ENCODE measurements at places on chromosomes 11 and 22.

DNA sequence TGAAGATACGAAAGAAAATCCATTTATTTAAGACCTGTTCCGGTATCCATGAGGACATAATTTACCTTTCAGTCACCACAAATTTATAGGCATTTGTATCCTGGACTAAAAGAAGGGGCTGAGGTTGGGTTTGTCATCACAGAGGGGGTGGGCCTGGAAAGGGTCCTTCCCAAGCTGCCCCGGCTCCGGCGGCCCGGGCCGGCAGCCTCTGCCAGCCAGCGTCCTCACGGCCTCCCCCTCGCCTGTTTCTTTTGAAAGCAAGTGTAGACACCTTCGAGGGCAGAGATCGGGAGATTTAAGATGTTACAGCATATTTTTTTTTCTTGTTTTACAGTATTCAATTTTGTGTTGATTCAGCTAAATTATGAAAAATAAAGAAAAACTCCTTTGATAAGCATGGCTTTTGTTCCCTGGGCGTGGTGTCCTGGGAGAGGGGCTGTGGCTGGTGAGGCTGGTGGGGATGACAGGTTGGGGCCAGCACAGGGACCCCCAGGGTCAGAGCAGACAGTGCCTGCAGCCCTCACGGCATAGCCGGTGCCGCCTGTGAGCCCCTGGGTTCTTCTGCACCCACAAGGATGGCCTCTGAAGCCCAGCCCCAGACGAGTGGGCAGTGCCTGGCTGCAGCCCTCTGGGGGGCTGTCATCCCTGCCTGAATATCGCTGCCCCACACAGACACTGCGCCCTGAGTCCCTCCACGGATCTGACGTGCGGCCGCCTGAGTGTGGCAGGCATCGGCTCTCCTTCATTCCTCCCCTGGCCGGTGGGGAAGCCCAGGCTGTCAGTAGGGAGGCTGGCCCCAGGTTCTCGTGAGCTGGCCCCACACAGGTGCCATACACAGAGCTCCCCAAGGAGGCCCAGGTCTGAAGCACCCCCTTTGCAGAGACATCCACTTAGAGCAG lies 1075.9 kb downstream of the BRD1 start:
- no peak for DNase-seq

GRCh38 chr11:17655682-17656081 lies 63.7 kb upstream of the MYOD1 start:
- DNase-seq: no peak

GRCh38 chr11:96188243-96189006 lies 154.6 kb downstream of the MAML2 start:
- DNase-seq: no peak

DNA sequence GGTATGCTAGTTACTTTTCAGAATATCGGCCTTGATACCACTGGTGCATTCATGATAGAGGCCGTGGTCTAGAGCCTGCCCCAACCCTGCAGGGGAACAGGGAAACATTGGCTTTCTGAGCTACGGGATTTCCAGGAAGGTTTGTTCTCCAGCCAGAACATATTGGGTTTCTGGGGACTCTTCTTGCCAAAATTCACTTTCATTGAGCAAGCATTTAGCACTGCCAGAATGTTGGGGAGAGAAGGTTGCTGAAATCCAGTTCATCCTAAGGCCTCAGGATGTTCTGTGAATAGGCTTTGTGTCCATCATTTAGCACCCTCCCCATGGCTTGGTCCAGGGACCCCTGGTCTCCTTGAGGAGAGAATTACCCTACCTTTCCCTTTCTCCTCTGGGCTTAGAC lies 36.7 kb downstream of the DRG1 start:
- no peak for DNase-seq

DNA sequence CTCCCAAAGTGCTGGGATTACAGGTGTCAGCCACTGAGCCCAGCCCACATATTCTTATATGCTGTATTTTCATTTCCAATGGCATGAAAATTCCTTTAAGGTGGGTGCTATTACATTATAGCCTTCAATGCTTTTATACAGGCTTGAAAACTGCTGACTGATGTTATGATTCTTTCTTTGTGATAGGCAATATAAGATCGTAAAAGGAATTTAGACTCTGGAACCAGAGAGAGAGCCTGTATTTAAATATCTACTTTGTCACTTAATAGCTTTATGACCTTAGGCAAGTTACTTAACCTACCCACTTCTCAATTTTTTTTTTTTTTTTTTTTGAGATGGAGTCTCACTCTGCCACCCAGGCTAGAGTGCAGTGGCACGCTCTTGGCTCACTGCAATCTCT lies 26.2 kb downstream of the AGBL2 start:
- DNase-seq: no peak

DNA sequence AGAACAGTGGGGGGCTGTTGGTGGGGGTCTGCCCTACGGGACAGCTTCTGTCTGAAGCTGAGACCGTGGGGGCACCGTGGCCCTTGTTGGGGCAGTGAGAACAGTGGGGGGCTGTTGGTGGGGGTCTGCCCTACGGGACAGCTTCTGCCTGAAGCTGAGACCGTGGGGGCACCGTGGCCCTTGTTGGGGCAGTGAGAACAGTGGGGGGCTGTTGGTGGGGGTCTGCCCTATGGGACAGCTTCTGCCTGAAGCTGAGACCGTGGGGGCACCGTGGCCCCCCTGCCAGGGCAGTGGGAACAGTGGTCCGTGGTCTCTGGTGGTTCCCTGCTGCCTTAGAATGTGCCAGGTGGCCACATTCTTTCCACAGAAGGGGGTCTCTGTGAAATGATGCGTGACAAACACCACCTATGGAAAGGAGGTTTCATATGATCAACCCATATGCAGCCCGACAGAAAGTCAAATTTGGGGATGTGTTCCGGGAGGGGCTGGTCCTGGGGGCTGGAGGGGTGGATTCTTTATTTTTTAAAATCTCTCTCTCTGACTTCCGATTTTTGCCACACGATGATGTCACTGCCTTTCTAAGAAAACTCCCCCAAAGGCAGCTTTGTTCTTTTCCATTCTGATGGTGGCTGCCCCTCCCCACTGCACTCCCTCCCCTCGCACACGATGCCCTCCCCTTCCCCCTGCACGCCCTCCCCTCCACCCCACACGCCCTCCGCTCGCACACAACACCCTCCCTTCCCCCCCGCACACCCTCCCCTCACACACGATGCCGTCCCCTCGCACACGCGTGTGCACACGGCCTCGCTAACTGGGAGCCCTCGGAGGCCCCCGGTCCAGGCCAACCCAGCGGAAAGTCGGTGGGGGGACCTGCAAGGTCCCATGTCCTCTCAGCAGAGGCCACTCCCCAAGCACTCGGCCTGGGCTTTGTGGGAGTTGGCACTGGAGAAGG lies 1186.5 kb downstream of the BRD1 start:
- no peak for DNase-seq

DNA sequence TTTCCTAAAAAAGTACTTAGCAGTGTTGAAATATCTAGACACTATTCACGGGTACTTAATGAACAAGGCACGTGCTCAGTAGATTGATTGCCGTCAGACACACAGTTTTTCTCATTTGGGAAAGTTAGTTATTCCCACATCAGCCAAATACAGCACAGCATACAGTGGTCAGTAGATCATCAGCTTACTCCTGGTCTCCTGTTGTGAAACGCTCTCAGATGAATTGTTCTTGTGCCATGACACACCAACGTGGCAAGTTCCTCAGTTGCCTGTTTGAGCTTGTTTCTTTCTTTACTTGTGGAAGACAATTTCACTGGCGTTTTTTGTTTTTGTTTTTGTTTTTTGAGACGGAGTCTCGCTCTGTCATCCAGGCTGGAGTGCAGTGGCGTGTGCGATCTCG lies 8.6 kb downstream of the TAB1 start:
- DNase-seq: no peak

DNA sequence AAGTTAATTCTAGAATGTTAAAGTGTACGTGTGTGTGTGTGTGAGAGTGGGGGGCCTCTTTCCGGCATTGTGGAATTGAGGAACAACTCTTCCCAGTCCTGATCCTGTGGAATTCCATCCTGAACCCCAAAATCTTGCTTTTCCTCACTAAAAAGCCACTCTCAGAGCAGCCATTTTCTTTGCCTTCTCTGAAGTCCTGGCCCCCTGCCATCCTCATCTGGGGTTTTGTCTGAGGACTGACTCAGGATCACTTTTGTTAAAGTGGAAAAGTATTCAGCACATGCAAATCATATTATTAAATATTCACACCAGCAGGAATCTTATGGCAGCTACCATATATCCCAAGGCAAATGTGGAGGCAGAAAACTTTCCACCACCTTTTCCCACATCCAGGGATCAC lies 3.8 kb downstream of the SCN4B start:
- DNase-seq: no peak

- no peak for DNase-seq
Observed at GRCh38 chr11:60328460-60328859, 1.4 kb downstream of the MS4A6E start.

DNA sequence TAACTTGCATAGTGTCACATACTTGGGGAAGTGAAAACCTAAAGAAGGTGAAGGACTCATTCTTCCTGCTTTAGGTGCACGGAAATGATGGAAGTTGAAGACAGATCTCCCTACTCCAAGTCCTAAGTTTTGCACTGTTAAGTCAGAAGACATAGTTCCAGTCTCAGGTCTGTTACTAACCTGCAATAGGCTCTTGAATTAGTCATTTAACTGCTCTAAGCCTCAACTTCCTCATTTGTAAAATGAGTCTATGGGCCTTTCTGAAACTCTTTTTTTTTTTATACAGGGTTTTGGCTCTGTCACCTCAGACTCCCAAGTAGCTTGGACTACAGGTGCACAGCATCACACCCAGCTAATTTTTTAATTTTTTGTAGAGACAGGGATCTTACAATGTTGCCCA lies 30.8 kb upstream of the POU2AF1 start:
- no peak for DNase-seq

GRCh38 chr11:61392981-61393595 lies 701 bp downstream of the TMEM216 start:
- peak; percentile 60 for DNase-seq

DNA sequence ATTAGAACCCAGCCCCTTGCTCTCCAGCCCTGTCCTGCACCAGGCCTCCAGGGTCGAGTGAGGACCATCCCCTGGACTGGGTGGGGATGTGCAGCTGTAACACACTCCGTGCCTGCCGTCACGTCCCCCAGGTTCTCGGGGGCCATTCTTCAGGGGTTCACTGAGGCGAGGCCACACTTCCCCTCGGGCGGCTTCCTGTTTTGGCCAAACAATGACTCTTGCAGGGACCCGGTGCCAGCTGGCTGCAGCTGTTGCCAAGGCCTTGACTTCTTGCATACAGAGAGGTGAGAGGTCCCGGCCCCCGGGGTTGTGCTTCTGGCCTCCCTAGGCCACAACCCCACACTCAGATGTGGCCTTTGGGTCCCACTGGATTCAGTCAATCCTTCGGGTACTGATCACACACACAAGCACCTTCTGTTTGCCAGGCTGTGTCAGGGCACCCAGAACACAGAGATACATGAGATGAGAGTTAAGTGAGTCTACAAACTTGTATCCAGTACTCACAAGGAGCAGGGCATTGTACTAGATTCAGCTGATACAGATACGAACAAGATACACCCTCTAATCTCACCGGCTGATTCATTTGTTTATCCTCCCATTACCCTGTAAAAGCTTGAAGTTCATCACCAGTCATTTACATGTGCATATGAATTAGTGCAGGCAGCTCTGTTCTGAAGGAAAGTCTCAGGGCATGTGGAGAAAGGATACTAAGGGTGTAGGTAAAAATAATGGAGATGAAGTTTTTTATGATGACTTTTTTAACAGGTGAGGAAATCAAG lies 32.9 kb downstream of the LRRC32 start:
- DNase-seq: no peak

DNA sequence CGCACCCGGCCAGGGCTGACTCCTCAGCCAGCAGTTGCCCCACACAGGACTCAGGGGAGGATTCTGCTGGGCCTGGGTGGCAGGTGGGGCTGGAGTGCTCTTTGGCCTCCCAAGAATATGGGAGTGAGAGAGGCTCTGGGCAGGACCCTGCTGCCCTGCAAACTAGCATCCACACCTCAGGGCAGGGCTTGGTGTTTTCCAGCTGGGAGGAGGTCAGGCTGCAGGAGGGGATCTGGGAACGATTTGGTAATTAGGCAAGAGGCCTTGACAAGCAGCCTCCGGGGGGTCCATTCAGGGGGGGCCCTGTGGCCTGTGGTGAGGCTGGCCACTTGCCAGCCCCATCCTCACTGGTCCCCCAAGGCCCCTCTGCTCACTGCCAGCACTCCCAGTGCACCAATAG lies 35.8 kb downstream of the WNT11 start:
- no peak for DNase-seq

DNA sequence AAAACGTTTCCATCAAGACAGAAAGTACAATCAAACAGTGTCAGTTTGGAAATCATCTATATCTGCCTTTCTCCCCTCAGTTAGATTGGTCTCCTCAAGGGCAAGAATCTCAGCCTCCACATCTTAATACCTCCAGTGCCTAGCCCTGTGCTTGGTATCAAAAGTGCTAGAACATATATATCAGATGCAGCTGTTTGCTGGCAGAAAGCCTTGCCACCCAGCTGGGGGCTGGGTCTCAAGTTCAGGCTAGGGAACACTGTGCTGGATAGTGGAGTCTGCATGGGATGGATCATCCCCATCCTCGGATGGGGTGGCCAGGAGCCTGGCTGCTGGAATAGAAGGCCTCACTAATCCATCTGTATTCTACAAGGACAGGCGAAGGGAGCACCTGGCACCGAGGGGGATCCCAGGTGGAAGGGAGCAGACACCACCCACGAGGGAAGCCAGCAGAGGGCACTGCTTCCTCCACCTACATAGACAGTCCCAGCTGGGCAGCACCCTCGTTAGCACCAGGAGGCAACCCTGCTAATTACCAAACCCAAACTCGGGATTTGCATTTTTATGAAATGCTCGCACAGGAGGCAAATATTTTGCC lies 602.2 kb downstream of the BUD13 start:
- DNase-seq: no peak

- no peak for DNase-seq
Observed at GRCh38 chr11:72389116-72389515, 45.2 kb downstream of the CLPB start.

- no peak for DNase-seq
Observed at GRCh38 chr11:27282806-27283205, 80.2 kb downstream of the CCDC34 start.

DNA sequence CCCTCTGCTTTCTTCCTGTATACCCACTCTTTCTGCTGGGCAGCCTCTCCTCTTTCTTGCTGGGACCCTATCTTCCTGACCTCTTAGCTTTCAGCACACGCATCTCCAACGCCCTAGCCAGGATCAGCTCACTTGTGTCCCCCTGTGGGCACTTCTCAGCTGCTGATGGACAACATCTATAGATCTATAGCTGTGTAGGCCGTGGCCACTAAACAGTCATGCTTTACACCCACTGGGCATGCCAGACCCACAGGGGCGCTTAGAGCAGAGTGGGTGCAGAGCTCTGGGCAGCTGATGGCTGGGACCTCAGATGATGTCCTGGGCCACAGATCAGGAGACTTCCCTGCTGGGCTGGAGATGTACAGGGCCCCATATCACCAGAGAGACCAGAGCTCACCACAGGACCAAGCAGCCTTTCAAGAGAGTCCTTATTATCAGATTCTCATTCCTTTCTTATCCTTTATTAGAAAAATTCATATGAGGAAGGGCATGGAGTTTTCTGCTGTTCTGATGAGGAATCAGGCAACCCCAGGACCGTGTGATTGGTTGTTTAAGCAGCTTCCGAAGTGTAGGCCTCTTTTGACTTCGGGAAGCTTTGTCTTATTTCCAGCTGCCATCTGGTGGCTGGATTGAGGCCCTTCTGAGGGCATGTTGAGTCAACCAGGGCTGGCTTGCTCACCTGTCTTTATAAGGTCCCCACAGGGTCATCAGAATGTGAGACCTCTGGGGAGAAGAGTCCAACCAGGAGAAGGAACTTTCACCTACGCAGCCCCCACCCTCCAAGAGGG lies 60.5 kb downstream of the OSBP2 start:
- no peak for DNase-seq
